ENCODE measurements at places on chromosomes 12 and 14.

- DNase-seq = peak; percentile 90
Measured at GRCh38 chr14:87784386-87784785, 208.6 kb downstream of the GALC start.

GRCh38 chr14:105117710-105118385 lies 50.7 kb downstream of the JAG2 start:
- DNase-seq = no peak

DNA sequence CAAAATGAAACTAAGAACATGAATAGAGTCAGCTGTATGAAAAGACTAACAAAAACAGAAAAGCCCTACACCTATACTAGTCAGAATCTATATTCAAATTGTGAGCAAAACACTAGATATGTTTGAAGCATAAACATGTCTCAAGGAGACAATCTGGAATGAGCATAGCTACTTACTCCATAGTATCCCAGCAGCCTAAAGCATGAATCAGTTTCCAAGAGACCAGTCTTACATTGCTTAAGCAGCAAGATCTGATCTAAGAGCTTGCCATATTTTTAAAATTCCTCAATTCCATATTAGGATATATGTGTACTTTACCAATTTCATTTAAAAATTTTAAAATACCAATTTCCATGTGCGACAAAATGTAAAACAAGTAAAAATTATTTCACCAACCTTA lies 7.7 kb downstream of the CAPS2 start:
- peak; percentile 67 for DNase-seq

GRCh38 chr12:8987163-8987562 lies 2.2 kb upstream of the KLRG1 start:
- DNase-seq = no peak

GRCh38 chr12:27794818-27795584 lies 15.0 kb upstream of the MANSC4 start:
- DNase-seq = no peak

- DNase-seq = no peak
Measured at GRCh38 chr12:1170411-1170810, 179.4 kb downstream of the ERC1 start.

- DNase-seq = peak; percentile 55
Measured at GRCh38 chr12:131860472-131861260, 32.5 kb downstream of the MMP17 start.

DNA sequence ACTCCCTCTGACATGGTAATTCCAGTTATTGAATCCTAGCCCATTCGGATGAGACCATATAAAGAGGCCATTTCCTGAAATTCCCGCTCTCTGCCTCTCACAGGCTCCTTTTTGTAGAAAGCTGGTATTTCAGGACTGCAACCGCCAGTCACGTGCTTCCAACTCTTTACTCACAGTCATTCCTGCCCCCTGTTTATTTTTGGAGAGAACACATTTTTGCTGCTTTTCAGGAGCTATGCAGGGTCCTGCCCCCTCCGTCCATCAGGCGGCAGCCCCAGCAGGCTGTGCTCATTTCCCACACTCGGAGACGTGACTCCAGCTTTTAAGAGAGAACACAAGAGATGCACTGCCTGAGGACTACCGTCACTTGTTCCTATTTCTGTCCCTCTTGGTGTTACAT lies 26.8 kb downstream of the IFT43 start:
- peak; percentile 7 for DNase-seq

- DNase-seq = no peak
Measured at GRCh38 chr14:36682338-36682737, 20.7 kb downstream of the PAX9 start.

GRCh38 chr12:16118586-16118985 lies 158.9 kb downstream of the SLC15A5 start:
- no peak for DNase-seq

DNA sequence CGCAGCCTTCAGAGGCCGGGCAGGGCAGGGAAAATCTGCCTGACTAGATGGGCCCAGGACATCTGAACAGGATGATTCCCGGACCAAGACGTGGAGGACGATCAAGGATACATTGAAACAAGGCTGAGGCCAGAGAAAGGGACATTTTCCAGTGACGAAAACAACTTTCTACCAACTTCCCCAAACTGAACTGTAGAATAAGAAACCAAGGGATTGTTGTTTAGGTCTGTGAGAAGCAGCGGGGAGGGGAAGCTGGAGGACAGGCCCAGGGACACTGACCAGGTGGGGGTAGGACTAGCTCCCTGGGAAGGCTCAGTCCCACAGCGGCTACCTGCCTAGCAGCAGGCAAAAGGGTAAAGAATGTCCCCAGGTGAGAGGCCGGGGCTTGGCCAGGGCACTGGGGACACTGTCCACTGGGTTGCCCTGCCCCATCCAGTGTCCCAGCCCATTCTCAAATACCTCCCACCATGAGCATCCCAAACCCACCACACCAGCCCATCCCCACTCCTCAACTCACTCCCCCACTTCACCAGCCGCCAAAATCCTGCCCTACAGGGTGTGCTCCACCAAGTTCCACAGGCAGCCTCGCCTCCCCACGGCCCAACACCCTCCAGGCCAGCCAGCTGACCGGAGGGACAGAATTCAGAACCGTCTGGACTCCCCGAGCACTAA lies 995 bp downstream of the TNFRSF1A start:
- DNase-seq = no peak

GRCh38 chr14:73261520-73262426 lies 24.5 kb downstream of the PAPLN start:
- DNase-seq = no peak

GRCh38 chr12:122403115-122403770 lies 19.2 kb downstream of the CLIP1 start:
- no peak for DNase-seq

DNA sequence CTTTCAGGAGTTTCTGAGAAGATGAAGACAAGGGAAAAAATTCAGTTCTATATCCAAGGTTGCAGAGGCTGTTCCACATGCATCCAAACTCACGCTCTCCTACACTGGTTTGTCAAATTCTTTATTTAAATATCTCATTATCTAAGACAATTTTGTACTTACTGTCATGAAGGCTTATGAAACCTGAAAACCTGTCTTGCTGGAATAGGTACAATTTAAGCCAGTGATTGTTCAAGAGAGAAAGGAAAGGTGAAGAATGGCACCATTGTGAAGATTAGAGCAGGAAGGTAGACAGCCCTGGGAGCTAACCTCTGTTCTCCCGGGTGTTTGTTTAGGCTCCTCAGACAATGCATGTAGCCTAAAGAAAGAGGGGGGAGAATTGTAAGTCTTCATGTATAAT lies 315.1 kb upstream of the PRKD1 start:
- no peak for DNase-seq

DNA sequence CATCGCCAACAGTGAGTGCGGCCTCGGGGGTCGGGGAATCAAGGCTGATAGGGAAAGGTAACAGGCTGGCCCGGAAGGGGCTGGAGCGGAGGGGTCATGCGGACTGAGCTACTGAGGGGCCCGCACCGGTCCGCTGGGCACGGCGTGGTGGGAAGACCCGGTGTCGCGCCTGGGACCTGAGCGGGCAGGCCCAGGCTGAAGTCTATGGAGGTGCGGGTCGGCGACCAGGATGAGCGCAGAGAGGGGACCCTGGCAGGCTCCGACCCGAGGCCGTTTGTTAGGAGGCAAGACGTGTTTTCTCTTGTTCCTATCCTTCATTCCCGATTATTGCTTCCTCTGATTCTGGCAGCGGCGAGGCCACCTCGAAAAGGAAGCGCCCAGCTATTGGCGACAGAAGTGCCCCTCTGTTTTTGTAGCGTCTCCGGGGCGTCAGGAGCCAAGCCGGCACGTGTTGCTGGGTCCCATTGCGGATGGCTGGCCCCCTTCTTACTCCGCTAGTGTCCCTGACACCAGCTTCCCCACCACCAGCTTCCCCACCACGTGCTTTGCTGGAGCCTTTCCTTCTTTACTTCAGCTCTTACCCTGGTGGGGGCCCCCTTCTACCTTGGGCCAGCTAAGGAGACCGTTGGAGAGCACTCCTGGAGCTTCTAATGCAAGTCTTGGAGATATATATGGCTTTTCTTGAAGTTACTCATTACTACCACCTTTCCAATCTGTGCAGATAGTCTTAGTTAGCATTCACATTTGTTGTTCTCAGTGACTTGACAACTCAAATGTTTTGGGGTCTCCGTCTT lies 653 bp downstream of the PA2G4 start:
- no peak for DNase-seq

DNA sequence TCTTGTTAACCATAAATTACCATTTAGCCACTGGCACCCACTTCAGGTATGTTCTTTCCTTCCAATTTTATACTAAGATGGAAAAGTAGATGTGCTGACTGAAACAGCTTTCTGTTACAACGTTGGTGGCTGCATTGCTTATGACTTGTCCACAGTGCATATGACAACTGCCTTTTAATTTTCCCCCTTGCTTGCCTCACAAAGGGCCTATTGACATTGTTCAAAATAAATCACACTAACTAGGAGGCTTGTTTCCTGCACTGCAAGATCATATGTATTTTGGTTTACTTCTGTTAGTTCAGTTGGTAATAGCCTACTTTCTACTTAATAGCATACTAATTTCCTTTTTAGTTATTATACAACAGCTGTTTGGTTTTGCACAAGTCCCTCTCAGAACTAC lies 55.4 kb downstream of the SCAF11 start:
- no peak for DNase-seq

- DNase-seq = no peak
Measured at GRCh38 chr12:88273875-88274274, 131.8 kb downstream of the TMTC3 start.

GRCh38 chr14:74569806-74570591 lies 42.0 kb downstream of the LTBP2 start:
- no peak for DNase-seq

GRCh38 chr12:57845478-57846284 lies 848 bp downstream of the CTDSP2 start:
- DNase-seq = peak; percentile 46

GRCh38 chr12:12159988-12160387 lies 89.2 kb downstream of the BCL2L14 start:
- DNase-seq = peak; percentile 40

DNA sequence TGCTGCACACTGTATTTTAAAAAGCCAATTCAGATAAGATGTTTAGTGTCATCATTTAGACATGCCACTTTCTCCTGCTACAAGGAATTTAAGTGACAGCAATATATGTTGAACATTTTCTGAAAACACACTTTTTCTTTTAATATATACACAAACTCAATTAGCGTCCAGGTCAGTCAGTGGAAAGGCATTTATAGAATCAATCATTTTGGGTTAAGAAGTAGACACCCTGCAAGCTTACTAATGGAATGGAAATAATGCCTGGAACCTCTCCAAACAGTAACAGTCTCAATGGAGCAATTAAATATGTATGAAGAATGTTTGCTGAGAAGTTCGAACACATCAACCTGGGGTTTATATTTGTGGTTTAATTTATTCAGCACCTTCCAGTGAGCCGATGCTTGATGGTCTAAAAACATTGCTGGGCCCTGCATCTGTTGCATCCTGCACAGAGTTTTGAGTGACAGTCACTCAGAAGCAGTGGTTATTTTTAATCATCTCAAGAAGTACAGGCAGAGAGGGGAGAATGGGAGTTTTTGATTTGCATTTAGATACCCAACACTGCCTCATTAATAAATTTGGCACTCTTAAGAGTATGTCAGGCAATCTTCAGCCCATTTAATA lies 410.7 kb downstream of the TMEM117 start:
- peak; percentile 59 for DNase-seq

DNA sequence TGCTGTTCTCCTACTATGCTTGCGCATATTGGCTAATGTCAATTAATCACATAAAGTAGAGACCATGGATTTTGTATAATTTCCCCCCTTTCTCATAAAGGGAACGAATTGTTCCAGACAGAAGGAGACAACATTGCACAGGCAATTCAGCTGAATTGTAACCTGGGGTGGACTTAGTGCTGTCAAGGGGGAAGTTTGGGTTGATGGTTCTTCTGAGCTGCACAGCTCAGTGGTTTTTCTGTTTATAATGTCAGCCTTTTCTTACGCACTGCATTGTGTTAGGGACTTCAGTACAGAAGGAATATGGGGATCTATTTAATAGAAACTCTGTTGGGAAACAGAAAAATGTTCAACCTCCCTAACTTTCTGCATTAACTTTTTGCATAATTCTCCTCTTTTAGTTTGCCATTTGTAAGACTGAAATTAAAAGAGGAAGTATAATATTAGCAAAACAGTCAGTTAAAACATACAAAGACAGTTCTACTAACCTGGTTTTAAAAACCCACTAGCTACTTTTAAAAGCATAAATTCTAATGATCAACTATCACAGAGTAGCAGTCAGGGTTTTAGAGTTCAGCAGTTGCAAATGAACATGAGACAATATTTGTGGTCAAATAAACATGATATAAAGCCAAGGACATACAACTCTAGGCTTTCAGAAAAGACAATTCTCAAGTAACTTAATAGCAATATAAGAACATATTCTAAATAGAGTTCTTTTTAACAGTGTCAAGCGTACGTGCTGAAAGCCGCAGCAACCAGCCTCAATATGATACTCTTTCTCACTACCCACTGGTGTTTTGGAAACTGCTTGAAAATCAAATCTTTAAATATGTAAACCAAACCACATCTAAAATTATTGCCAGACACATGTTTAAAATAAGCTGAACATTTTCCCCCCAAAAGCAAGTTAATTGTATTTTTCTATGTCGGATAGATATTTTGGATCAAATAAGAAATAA lies 393.0 kb downstream of the FSCB start:
- no peak for DNase-seq

- no peak for DNase-seq
Measured at GRCh38 chr12:124861492-124861891, 2.2 kb downstream of the SCARB1 start.

- DNase-seq = no peak
Measured at GRCh38 chr12:47715877-47716548, 9.3 kb downstream of the ENDOU start.

DNA sequence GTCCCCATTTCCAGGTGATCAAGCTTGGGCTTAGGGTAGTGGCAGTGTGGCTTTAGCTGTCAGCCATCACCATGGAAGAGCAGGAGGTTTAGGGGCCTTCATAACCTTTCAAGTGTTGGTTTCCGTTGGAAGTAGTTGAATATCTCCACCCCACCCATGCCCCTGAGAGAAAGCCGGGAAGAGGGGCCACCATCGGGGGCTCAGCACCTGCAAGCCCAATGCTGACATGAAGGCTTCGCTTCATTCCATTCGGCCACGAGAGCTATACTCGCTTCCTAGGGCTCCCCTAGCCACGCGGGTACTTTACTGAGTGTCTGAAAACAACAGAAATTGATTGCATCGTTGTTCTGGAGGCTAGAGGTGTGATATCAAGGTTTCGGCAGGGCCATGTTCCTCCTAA lies 234.8 kb downstream of the ZFP36L1 start:
- DNase-seq = no peak

All from fibroblast of skin of abdomen (primary cell).